ENCODE measurements at places on chromosomes 11 and 22.

GRCh38 chr11:88631497-88631896 lies 294.0 kb upstream of the CTSC start:
- no peak for DNase-seq

- no peak for DNase-seq
Measured at GRCh38 chr11:77324508-77324907, 23.0 kb upstream of the GDPD4 start.

GRCh38 chr11:107591378-107592230 lies 657 bp downstream of the ELMOD1 start:
- DNase-seq = peak; percentile 89

DNA sequence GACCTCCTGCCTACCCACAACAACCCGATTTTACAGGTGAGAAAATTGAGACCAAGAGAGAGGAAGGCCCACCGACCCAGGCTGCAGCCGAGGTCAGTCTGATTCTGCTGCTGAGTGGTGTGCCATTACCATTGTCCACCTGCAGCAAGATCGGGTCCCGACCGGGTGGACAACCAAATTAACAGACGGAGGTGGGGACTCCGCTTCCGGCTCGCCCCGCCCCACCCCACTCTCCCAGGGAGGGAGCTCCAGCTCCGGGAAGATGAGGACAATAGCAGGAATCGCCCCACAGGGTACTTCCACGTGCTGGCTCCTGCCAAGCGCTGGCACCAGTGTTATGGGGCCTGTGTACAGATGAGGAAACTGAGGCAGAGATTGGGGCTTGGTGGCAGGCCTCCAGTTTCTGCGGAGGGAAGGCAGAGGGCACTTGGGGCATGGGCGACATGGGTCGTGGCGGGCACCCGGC lies 425 bp upstream of the KDELR3 start:
- no peak for DNase-seq

- no peak for DNase-seq
Measured at GRCh38 chr22:23014250-23014649, 56.1 kb upstream of the GNAZ start.

- no peak for DNase-seq
Measured at GRCh38 chr11:112511911-112512310, 251.3 kb upstream of the PLET1 start.

GRCh38 chr11:111170761-111171379 lies 74.7 kb upstream of the POU2AF2 start:
- no peak for DNase-seq

- no peak for DNase-seq
Measured at GRCh38 chr11:62726156-62726914, 922 bp downstream of the HNRNPUL2 start.

- DNase-seq = no peak
Measured at GRCh38 chr11:73047773-73048371, 94.2 kb downstream of the FCHSD2 start.

DNA sequence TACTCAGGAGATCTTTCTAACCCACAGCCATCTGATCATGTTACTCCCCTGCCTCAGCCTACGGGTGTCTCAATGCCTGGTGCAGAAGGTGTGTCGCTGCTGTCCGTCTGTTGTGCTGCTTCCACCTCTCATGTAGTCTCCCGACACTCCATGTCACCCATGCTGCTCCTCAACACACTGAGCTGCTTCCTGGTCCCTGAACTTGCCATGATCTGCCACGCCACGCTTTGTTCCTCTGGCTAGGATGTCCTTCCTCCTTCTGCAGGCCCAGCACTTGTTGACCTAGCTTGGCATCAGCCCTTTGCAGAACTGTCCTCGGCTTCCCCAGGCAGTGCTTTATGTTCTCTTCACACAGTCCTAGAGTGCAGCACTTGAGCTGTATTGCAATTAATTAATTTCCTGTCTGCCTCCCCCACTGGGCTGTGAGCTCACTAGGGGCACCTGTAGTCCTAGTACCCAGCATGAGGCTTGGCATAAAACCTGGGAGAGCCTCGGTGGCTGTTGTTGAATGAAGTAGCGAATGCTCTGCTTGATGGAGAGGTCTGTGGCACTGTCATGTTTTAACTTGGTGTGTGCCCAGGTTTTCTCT lies 9.5 kb downstream of the GTPBP1 start:
- no peak for DNase-seq

DNA sequence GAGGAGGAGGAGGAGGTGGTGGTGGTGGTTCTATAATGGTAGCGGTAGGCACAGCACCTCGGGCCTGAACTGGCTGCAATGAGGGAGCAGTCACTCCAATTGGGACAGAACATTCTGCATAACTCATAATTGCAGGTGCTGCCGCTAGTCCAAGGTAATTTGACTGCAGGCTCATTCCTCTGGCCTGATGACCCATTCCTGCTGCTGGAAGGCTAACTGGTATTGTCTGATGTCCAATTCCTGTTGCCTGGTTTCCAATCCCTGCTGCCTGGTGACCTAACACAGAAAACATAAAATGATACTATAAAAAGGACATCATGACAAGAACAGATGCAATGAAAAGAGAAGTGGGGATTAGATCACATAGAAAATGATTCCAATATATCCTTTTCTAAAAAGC lies 7.9 kb upstream of the AGBL2 start:
- no peak for DNase-seq
